ENCODE measurements at places on chromosomes 2 and 18. TPM values are rescaled to one million over a fixed set of nuclear protein-coding genes. Genes with fewer than 3 reads are reported as not detected.

Gene PTH2R
- total RNA-seq, result 1.4 TPM

- DNase-seq, result peak; percentile 40
These were observed 38.9 kb downstream of the CNGA3 start for GRCh38 chr2:98385050-98385699.

DNA sequence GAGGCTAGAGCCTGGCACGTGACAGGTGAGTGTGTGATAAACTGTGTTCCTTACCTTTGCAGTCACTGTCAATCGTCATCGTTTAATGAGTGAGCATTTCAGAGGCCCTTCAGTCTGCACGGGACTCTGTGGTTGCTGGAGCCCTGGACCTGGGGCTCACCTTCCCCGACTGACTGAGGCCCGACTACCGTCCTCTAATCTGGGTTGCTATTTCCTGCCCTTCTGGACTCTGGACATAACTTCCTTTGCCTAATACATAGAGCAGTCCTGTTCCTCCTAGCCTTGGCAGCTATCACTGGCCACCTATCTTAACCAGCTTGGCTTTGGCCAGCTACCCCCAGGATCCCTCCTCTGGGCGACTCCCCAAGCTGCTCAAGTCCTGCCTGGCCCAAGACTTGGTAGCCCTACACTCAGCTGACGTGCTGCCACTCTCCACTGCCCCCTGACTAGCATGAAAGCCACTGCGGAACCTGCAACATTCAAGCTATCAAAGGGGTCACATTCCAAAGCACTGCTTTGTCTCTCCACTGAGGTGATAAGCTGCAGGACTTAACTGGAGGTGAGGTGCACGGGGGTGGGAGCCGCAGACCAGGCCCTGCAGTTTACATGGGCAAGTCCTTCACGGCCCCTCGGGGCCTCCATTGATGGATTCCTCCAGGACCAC is 11.1 kb upstream of the RAB17 start:
- no peak for DNase-seq

GRCh38 chr18:26268454-26268853 is 42.2 kb downstream of the TAF4B start:
- DNase-seq, result no peak

GRCh38 chr18:77870199-77870598 is 620.6 kb downstream of the GALR1 start:
- DNase-seq, result no peak

Gene PFN4
- total RNA-seq, result 0.47 TPM

GRCh38 chr2:99600981-99601651 is 111.3 kb upstream of the REV1 start:
- no peak for DNase-seq

DNA sequence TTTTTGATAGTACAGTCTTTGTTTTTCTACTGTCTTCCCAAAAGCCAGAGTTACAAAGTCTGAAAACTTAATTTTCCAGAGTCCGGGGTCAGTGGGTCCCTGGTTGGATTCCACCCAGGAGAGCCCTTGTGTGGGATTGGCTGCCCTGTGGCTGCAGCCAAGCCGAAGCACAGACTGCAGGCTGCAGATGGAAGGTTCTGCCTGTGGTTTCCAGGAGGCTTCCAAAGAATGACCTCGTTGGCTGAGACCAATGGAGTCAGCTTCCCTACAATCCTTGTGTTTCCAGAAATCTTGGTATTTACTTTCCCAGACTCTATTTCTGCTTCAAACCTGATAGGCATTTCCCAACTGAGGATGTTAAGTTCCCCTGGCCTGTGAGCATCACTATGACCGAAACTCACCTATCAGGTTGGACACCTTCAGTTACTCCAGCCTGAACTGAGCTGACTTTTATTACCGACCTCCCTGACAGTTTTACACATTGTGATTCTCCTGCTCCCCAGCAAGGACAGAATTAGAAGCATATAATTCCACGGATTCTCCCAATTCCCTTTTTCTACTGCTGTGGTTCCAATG is 117.5 kb upstream of the CCDC68 start:
- no peak for DNase-seq

Gene EFHD1
- 1.1 TPM for total RNA-seq

- no peak for DNase-seq
These were observed 244.8 kb downstream of the XIRP2 start for GRCh38 chr2:167132906-167133555.

DNA sequence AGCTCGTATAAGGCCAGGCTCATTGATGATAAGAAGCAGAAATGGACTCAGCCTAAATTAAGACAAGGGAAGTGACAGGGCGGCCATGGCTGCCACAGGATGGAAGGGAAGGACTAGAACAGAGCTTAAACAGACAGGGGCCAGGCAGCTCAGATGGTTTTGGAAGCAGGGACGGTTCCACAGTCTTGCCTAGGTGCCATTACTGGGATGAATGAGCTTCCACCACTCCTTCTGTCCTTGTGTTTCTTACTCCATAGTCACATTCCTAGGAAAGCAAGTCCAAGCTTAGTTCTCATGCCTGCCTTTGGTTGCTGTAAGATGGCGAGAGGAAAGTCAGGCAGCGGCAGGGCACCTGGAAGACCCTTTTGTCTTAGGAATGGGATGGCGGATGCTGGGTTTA is 11.9 kb downstream of the GNLY start:
- no peak for DNase-seq

GRCh38 chr18:46257366-46257765 is 153.2 kb downstream of the HAUS1 start:
- no peak for DNase-seq

GRCh38 chr2:197360744-197361156 is 50.2 kb upstream of the ANKRD44 start:
- no peak for DNase-seq

GRCh38 chr2:69255760-69256159 is 131.3 kb downstream of the GFPT1 start:
- DNase-seq, result no peak

- no peak for DNase-seq
These were observed 232.4 kb downstream of the MTX2 start for GRCh38 chr2:176501617-176502016.

DNA sequence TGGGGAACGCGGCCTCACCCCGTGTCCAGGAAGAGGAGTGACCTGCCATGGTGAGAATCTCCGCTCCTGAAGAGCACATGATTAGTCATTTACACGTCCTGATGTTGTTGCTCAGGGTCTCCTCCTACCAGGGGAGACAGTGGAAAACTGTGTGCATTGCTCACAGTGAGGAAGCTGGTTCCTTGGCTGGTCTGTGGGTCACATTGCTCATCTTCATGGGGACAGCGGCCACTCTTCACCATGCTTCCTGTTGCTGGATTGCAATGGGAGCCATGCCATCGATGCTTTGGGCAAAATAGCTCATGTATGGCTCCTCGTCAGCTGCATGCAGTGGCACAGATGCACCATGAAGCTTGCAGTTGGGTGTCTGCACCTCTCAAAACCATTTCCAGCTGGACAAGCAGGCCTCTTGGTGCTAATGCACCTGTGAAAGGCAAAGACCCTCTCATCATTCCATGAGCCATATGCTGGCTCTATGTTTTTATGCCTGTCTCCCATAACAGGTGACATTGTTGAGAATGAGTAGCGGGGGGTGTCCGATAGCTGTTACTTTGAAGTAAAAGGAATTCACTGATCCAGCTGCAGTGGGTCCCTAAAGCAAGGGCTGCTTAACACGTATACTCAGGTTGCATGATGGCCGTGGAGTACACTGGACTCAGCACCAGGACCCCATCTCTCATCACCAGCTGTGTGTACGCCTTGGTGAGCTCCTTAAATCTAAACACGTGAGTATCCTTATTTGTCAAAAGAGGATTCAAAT is 135.0 kb upstream of the ALKAL2 start:
- no peak for DNase-seq

Gene UGT1A8
- not detected for total RNA-seq

Gene CTIF
- total RNA-seq, result 55.1 TPM

DNA sequence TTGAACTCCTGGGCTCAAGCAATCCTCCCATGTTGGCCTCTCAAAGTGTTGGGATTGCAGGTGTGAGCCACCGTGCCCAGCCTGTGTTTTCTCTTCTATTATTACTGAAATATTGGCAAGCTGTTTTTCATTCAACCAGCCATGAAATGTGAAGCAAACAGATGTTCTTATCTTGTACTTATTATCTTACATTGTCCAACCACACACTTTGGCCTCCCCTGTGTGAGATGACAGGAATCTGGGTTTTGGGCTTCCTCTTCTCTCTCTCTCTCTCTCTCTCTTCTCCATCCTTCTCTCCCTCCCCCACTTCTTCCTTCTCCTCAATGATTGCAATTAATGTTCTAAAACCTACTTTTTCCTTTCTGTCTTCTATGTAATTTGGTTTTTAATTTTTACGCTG is 33.1 kb downstream of the RAMP1 start:
- DNase-seq, result no peak

DNA sequence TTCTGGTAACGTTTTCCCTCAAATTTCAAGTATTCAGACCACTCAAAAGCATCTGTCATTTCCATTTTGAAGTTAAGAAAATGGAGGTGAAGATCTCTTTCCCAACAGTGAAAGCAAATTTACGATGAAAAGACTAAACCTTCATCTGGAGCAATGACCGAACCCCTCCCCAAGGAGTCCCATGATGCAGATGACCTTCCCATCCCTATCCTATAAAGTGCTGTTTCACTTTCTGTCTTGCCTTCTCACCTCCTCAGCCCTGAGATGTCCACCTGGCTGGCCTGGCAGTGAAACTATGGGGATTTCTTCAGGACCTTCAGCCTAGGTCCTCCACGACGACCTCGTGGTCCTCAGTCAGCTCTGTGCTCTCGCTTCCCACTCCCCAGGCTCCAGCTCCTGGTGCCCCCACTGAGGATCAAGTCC is 925 bp upstream of the NPC1 start:
- DNase-seq, result no peak

- no peak for DNase-seq
These were observed 59.6 kb downstream of the NCKAP5 start for GRCh38 chr2:133508546-133509165.

Gene SEMA4C
- 54.9 TPM for total RNA-seq

DNA sequence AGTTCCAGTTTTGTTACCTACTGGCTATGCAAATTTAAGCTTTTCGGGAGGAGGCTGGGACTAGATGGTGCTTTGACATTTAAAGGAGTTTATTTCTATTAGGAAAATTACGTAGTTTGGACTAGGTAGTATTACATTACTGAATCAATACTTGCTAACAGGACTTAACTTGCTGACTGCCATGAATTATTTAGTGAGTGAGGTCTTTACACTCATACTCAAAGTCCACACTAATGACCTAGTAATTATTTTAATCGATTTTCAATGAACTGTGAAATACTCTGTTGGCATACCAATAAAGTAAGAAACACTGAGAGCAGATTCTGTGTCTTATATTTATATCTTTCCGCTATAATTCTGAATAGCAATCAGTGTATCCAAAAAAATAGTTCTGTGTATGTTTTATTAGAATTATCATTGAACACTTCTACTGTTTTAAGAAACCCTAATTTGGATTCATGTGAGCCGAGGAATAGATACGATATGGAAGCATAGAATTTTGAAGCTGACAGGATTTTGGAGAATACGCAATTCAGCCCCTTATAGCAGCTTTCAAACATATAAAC is 55.0 kb downstream of the CHST9 start:
- DNase-seq, result no peak

- DNase-seq, result no peak
These were observed 112.3 kb downstream of the RAB3GAP1 start for GRCh38 chr2:135164431-135164830.

Gene C2orf78
- total RNA-seq, result not detected

Measured in occipital lobe (tissue), 3 donors.